Kidney tubule cell (primary cell): ENCODE measurements at places on chromosomes 2 and 18.

- DNase-seq, result peak; percentile 27
Observed at GRCh38 chr2:172996387-172996961, 79.2 kb upstream of the MAP3K20 start.

GRCh38 chr2:167987026-167987425 is 260.4 kb downstream of the STK39 start:
- DNase-seq, result no peak

GRCh38 chr2:223199531-223200515 is 147.8 kb downstream of the KCNE4 start:
- DNase-seq, result no peak

DNA sequence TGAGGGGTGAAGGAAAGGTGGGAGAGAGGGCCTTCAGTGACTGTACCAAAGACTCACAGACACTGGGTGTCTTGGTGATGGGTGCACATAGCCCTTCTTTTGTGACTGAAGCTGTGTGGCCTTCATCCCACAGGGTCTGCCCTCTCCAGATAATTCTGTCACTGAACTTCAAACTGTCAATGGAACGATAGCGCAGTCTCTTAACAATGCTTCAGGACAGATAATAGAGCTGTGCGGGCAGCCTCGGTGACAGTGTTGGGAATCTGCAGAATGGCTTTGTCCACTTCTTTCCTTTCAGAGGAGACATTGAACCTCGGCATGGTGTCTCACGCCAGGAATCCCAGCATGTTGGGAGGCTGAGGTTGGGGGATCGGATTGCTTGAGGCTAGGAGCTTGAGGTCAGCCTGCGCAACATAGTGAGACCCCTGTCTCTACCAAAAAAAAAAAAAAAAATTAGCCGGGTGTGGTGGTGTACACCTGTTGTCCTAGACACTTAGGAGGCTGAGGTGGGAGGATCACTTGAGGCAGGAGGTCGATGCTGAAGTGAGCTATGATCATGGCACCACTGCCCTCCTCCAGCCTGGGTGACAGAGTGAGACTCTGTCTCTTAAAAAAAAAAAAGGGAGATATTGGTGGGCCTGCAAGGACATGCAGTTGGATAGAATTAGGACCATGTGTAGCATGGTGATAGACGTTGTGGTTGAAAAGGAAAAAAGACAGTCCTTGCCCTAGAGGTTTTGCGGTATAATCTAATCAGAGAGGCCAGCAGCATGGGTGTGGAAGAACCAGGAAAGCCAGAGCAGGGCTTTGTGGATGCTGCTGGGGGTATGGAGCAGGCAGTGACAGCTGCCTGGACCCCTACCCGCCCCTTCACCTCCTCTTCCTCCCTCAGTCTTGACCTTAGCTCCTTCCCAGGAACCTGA is 91.4 kb downstream of the LDLRAD4 start:
- DNase-seq, result no peak

GRCh38 chr2:241315879-241316631 is at the start of gene SEPTIN2:
Gene SEPTIN2 (plus strand): TSS chr2:241315925. CDS start chr2:241324233, 8,308 bp downstream.
- no peak for DNase-seq

- no peak for DNase-seq
Observed at GRCh38 chr2:128941751-128942150, 623.1 kb upstream of the HS6ST1 start.

DNA sequence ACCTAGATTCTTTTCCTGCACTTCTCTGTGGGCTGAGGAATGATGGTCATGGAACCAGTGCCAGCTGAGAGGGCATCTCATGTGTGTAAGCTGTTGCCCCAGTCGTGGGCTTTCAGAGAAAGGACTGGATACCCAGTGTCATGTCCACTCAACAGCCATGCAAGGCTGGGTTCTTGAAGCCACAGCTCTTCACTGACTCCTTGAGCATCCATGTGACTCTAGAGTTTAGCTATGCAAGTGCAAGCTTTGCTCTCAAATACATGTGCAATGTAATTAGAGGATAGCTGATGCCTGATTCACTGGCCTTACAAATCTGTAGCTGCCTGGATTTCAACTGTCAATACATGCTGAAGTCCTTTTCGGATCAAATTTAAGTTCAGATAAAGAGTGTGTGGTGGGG is 46.8 kb upstream of the EML6 start:
- DNase-seq, result peak; percentile 54

DNA sequence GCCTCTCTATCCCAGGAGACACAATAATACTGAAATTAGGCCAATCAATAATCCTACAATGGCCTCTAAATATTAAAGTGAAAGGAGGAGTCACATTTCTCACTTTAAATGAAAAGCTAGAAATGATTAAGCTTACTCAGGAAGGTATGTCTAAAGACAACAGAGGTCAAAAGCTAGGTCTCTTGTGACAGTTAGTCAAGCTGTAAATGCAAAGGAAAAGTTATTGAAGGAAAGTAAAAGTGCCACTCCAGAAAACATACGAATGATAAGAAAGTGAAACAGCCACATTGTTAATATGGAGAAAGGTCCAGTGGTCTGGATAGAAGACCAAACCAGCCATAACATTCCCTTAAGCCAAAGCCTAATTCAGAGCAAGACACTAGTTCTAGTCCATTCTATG is 9.5 kb downstream of the SESTD1 start:
- no peak for DNase-seq

DNA sequence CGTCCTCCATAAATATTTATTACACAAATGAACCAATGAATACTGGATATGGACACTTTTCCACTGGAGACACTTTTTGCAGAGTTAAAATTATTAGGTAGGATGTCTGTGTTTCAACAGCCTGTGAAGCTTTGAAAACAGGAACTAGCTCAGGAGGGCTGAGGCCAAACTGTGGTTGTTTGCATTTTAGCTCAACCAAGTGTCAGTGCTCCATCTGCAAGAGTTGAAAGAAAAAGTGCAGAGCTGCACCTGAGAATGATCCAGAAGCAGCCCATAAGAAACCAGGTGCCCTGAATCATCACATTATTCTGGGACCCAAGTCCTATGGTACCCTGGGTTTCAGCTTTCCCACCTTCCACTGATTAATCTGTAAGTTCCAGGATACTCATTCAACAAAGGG is 180.4 kb downstream of the TRIB2 start:
- DNase-seq, result no peak

- no peak for DNase-seq
Observed at GRCh38 chr2:221088506-221088905, 483.6 kb downstream of the EPHA4 start.

- DNase-seq, result no peak
Observed at GRCh38 chr2:106537791-106538191, 50.6 kb downstream of the CD8B2 start.

DNA sequence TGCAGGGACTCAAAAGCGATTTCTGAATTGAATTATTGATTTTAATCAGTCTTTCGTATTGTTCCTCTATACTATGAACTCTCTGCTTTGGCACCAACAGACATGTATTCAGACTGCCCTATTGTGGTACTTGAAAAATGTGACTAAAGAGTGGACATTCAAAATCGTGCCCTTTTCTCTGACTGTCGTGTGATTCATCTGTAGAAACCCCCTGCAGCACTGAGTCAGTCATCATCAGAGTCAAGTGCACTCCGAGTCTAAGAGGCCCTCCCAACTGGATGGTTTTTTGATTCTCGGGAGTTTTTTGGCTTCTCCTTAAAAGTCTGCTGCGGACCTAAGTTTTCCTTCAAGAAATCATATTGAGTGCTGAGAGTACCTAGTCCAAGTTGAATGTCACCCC is 96.4 kb upstream of the FOSL2 start:
- DNase-seq, result peak; percentile 91

- peak; percentile 97 for DNase-seq
Observed at GRCh38 chr2:53129851-53130250, 637.8 kb upstream of the CHAC2 start.

DNA sequence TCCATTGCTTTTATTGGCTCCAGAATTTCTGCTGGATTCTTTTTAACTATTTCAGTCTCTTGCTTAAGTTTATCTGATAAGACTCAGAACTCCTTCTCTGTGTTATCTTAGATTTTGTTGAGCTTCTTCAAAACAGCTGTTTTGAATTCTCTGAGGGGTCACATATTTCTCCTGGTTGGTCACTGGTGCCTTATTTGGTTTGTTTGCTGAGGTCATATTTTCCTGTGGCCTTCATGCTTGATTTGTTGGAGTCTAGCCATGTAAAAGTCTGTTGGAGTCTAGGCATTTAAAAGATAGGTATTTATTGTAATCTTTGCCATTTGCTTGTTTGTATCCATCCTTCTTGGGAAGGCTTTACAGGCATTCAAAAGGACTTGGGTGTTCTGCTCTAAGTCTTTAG is 398.7 kb downstream of the DSEL start:
- DNase-seq, result peak; percentile 26

DNA sequence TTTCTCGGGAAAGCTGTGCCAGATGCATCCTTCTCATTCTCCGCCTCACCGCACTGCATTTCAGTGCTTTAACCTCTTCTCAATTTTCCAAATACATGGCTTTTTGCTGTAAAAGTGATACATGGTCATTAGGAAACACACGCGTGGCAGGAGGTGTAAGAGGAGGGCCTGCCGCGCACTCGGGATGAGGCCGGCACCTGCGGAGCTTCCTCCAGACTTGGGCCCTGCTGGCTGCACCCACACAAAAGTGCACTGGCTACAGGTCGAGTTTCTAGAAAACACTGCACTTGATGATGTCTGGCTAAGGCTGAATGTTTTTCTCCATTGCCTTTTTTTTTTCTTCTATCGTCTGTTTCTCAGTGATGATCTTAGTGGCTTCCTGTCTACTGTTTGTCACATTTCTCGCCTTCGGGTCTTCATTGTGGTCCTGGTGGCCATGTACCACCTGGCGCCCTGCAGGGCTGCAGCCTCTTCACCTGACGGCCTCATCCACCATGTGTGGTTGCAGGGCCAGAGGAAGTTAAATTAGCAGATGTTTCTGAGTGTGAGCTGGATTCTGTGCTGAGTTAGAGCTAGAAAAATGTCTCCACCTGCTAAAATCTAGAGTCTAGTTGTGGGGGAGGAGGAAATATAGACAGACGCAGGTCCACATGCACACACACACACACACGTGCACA is 7.6 kb downstream of the KCNG2 start:
- DNase-seq, result no peak

DNA sequence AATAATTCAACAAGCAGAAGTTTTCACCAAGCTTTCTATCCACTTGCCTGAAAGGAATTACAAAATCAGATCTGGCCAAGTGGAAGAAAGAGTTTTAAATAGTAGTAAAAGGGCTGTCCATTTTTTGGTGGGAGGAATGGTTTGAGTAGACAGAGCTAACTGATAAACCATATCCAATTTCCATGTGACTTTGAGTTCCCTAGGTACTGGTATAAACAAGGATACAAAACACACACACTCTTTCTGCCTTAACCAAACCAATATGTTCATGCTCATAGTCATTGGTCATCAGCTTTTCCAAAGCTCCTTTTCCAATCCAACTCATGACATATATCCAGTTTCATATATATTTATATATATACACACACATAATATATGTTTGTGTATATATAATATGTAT is 49.5 kb upstream of the REL start:
- DNase-seq, result no peak

DNA sequence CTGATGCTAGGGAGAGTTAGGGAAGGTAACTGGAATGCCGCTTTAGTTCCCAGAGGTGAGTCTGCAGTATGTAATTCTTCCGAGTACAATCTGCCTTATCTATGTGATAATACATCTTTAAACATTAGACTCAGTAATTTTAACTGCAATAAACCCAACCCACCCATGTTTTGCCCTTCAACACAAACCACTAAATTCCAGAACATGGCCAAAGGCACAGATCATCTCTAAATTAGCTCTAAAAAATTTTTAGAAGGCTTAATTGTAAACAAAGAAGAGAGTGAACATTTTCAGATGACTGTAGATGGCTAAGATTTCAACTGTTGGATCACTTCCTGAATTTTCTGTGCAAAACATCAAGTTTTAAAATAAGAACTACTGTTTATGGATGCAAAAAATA is 488.7 kb upstream of the ID2 start:
- no peak for DNase-seq

DNA sequence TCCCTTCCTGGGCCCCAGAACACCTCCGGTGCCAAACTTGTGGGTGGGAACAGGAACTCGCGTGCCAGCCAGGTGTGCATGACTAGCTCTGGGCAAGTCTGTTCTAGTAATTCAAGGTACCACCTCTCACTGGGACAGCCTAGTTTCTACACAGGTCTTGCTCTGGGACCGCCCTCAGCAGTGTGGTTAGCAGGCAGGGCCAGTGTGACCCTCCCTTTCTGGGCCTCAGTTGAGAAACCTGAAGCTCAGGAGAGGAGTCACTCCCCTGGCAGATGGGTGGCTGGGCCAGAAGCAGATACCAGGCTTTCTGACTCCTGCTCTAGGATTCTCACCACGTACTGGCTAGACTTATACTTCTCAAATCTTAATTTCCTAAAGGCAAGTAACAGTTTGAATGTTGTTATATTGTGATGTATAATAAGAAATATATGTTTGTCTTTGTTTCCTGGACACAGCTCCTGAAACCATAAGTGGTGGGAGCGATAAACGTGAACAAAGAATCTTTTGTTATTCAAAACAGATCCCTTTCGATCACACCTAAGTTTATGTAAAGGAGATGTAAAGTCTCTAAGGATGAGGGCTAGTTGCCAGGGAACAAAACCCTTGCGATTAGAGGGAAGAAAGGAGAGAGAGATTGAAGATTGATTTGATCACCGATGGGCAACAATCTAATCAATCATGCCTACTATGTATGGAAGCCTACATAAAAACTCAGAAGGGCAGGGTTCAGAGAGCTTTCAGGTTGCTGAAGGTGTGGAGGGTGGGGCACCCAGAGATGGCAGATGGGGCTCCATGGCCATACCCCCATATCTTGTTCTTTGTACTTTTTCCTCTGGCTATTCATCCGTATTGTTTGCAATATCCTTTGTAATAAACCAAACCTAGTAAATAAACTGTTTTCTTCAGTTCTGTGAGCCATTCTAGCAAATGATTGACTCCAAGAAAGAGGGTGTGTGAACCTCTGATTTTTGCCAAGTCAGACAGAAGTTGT is 952 bp upstream of the UGT1A6 start:
- peak; percentile 78 for DNase-seq

- DNase-seq, result no peak
Observed at GRCh38 chr2:219954331-219954730, 326.9 kb downstream of the SLC4A3 start.

DNA sequence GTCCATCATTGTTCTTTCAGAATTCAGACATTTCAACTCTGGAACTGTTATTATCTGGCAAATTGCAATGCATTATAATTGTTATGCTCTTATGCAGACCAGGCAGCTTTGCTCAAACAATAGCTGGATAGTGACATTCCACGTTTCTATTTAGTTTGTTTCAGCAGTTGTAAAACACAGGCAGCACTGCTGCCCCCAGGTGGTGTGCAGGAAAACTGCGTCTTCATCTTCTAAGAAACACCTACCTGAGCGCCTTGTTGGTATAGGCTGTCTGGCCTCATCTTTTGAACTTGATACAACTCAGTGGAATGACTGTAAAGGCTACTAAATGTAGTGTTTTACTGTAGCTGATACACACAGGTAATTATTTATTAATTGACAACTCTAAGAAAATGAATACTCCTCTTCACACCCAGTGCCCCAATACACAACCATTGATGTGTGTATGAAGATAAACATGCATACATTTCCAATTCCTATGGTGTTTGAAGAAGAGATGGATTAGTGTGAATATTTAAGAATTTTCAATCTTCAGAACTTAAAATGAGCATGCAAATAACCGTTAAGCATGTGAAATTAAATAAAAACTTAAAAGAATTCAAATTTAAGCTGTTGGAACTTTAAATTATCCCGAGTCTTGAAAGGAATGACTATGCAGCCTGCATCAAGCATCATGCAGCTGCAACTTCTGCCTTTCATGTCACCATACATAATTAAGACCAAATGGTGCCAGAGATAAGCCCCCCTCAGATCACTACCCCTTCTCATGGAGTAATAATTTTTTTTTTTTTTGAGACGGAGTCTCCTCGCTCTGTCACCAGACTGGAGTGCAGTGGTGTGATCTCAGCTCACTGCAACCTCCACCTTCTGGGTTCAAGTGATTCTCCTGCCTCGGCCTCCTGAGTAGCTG is 85.6 kb downstream of the CD8B2 start:
- peak; percentile 29 for DNase-seq
